ENCODE measurements at places on chromosomes 2 and 18. TPM values are rescaled to one million over a fixed set of nuclear protein-coding genes. Genes with fewer than 3 reads are reported as not detected.

The WDR75 gene
- total RNA-seq, result 59.9 TPM

The FAM124B gene
- total RNA-seq, result 0.30 TPM

The FBXO41 gene
- total RNA-seq, result 1.8 TPM

The CFAP210 gene
- not detected for total RNA-seq

The ZNF396 gene
- 0.65 TPM for total RNA-seq

The ABCG5 gene
- total RNA-seq, result not detected

The CNRIP1 gene
- total RNA-seq, result 16.3 TPM

The DSG2 gene
- 102 TPM for total RNA-seq

The TEKT4 gene
- not detected for total RNA-seq

The IL36G gene
- total RNA-seq, result not detected

The ERFE gene
- 0.65 TPM for total RNA-seq

The GBX2 gene
- total RNA-seq, result not detected

The SERPINB13 gene
- not detected for total RNA-seq

The AGXT gene
- not detected for total RNA-seq
